ENCODE measurements at places on chromosomes 2 and 18.

- no peak for DNase-seq
Measured at GRCh38 chr2:150732064-150732463, 244.6 kb upstream of the RND3 start.

DNA sequence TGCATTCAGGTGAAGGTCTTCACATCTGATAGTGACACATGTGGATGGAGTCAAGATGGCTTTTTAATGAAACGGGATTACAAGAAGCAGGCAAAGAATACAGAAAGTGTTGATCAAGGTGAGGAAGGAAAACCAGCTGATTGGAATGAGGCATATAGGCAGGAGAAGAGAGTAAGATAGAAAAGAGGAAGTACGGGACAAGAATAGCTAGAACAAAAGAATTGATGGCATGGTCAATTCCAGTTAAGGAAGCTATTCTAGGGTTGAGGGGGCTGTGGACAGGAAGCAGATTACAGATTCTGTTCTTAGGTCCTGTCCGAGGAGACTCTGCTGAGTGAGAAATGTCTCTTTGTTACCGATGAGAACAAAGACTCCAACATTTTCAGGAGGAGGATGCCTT, 13.2 kb upstream of the NCK2 start:
- DNase-seq: no peak

DNA sequence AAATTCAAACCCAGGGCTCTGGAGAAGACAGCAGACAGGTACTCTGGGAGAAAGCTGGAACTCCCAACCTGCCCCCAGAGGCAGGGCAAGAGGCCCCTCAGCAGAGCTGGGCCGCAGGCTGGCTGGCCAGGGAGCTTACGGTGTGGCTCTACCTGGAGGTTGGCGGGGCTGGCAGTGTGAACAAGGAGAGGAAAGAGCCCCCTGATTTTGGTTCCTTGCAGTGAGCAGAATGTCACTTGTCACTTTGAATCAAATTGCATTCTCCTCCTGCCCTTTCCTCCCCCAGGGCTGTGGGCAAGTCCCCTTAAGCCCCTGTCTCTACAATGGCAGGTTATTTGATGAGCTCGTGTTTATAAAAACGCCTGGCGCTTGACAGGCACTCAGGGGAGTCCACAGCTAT, 32.6 kb downstream of the MYO7B start:
- DNase-seq: no peak

DNA sequence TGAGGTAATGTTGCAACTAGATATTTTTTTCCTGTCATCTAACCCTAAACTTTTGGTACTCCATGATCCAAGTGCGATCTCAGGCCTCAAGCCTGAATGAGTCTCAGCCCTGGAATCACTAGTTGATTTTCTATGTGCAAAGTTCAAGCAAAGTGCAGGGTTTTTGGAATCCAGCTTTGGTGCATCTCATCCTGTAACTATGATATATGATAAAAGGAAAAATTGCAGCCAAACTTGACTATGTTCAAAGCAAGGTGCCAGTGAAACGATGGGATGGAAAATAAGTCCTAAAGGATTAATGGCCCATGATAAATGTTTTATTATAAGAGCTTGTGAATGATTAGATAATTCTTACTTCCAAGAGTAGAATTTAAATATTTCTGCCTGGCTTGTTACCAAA, 78.9 kb upstream of the NT5C1B start:
- no peak for DNase-seq

- no peak for DNase-seq
Measured at GRCh38 chr2:39735648-39736047, 43.4 kb downstream of the THUMPD2 start.

- no peak for DNase-seq
Measured at GRCh38 chr2:219331560-219332213, 857 bp downstream of the RESP18 start.
